ENCODE measurements at places on chromosomes 13 and 19.

DNA sequence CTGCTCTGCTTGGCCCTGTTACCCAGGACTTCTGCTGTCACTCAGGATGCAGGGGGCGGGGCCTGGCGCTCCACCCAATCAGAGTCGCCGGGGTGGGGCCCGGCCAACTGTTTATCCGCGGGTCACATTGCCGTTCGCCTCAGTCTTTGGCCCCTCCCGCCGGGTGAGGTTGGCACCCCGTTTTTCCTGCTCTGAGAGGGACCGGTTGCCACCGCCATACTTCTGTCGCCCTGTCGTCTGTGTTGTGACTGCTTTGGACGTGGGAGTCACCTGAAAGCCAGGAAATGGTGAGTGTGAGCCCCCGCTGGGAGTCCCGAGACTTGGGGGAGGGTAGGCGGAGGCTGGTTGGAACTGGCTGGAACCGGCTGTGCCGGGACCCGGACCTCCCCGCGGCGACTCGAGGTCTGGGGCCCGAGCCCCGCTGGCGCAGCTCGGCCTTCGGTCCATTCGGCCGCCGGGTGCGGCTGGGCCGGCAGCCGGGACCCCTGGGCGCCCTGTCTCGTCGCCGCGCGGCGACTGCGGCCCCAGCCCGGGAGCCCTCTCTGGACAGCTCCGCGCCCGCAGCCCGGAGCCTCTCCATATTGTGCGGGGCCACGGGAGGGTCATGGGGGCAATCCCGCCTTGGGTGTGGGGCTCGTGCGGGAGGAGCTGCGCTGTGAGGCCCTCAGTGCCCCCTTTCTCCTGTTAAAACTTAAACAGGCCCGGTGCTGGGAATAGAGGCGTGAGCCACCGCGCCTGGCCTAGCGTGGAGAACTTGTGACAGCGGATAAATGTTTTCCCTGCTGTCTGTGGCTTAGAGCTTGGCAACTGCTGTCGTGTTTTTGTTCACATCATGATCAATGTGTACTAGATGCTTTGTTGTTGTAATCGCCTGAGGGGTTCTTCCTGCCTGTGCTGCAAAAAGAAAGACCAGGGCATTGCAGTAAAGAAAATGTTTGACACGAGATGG lies at the start of gene ZNF844:
Gene ZNF844, plus strand, starts transcription at position 142 of the 949 bp plus-strand sequence. Its CDS starts 143 bp downstream, at position 285.
- DNase-seq = peak; percentile 67

DNA sequence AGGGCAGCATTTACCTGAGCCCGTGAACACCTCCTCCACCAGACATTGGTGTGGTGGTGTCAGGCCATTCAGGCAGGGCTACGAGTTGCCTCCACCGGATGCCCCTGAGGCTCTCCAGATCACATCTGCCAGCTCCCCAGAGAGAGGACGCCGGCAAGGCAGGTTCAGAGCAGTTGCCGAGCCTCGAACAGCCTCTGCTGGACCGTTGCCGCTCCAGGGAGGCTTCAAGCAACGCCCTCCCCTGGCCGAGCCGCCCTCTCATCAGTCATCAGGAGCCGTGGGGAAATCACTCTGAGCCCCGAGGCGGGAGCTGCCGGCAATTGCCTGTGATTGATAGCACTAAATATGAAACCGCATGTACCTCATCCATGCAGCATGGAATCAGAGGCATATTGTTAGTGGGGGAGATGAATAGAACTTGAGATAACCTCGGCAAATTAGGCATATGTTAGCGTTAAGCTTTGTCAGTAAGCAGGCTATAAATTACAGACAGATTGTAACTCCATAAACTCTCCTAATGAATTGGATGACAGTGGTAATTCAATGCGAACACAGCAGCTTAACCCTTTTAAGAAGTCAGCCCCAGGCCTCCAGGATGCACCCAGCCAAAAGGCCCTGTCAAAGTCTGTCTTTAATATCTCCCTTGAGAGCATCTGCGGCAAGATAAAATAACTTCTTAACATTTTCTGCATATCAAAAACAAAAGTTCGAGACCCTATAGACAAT lies 29.8 kb upstream of the SPACA7 start:
- DNase-seq = no peak

GRCh38 chr19:33477781-33478180 lies 43.8 kb downstream of the PEPD start:
- DNase-seq = no peak

DNA sequence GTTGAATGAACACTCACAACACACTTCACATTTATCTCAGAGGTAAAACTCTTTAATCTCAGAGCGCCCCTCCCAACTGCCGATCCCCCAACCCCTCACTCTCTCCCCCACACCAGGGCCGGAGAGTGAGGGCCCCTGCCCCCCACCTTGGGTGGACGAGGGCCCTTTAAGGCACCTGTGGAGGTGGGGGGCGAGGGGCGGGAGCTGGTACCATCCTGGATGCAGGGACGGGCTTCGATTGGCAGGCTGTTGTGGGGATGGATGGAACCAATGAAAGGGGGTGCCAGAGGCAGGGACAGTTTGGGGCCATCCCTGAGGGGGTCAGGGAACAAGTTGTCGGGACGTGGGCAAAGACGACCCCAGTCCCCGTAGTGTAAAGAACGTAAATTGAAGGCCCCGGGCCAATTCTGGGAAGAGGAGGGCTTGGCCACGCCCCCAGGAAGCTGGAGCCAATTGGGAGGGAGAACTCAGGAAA lies 1.7 kb upstream of the PNKP start:
- no peak for DNase-seq

- DNase-seq = no peak
These were observed 9.7 kb downstream of the GPR42 start for GRCh38 chr19:35380450-35381124.

- no peak for DNase-seq
These were observed 151.5 kb downstream of the RGCC start for GRCh38 chr13:41608839-41609177.

GRCh38 chr19:48963371-48964204 lies 1.5 kb upstream of the FTL start:
- peak; percentile 51 for DNase-seq

DNA sequence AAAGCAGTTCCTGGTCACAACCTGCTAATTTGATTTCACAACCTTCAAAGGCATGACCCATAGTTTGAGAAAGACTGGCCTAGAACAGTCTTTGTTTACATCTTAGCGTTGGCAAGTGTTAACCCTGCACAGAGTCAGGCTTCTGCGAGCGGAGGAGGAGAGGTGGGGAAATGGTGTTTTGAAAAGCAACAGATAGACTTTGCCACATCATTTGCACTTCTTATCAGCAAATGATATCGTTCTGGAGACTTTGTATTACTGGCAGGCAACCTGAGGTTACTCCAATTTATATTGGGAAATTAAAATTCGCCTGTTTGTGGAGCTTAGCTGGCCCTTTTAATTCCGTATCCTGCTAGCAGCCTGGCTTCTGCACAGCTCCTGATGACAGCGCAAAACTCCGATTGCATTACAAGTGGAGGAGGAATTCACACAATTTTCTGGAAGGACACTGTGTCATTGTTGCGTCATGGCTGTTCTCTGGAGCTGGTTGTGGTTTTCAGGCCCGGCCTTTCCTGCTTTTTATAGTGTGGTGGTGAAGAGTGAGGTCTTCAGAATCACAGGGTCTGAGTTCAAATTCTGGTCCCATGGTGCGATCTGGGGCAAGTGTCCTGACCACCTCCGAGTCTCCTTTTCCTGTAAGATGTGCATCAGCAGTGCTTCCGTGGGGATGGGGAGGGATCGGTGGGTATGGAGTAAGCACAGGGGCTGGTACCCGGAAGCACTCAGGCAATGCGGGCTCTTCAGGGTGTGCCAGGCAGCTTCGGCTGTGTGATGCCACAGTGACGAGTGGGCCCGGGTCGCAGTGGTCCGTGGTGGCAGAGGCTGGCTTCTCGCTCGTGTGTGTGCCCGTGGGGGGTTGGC lies 49.1 kb upstream of the EHD2 start:
- no peak for DNase-seq

GRCh38 chr13:49789968-49790367 lies 2.5 kb downstream of the KPNA3 start:
- no peak for DNase-seq

GRCh38 chr13:24252136-24252535 lies 57.2 kb upstream of the C1QTNF9 start:
- no peak for DNase-seq

DNA sequence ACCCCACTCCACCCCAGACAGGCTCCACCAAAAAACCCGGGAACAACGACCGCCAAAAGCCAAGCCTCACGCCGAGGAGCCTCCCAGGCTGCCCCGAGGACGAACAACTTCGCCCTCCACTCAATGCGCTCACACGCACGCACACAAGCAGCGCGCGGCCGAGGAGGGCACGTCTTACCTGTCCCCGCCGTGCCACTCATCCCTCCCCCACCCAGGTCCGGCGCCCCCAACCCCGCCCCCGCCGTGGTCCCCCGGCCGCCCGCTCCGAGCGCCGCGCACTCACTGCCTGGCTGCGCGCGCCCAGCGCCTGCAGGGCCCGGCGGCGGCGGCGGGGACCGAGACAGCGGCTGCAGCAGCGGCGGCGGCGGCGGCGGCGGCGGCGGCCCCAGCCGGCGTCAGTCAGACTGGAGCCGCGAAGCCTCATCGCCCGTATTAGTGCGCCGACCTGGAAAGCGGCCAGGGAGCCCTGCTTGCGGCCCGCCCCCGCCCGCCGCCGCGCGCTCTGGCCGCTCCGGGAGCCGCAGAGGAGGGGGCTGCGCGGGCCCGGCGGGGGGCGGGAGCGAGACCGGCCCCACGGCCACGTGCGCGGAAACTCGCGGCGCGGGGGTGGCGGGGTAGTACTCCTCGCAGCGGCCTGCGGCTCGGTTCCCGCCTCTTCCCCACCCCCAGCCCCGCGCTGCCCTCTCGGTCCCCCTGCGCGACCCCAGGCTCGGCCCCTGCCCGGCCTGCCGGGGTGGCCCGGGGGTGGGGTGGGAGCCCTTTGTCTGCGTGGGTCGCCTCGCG lies at the start of gene SMAD9:
Gene SMAD9, minus strand, starts transcription at position 406 of the 783 bp plus-strand sequence. CDS start 40,549 bp downstream, outside the sequence.
- no peak for DNase-seq
